ENCODE measurements at places on chromosomes 16 and 17.

DNA sequence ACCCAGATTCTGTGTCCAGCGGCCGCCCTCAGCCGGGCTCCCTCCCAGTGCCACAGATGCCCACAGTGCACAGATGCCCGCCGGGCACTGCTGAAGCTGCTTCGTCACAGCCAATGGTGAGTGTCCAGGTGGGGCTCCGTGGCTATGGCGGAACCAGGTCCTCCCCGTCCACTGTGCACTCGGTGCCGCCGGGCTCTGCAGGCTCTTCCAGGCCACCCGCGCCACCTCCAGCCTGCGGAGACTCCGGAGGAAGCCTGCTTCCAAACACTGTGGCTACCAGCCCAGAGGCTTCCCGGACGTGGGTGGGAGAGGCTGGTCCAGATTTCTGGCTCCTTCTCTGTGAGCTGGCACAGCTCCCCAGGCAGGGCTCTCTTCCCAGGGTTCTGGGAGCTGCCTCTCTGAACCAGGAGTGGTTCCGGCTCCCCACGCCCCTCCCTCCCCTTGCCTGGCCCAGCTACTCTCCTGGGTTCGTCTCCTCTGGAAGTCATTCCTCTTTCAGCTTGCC is 2.8 kb upstream of the PYCR1 start:
- no peak for DNase-seq

DNA sequence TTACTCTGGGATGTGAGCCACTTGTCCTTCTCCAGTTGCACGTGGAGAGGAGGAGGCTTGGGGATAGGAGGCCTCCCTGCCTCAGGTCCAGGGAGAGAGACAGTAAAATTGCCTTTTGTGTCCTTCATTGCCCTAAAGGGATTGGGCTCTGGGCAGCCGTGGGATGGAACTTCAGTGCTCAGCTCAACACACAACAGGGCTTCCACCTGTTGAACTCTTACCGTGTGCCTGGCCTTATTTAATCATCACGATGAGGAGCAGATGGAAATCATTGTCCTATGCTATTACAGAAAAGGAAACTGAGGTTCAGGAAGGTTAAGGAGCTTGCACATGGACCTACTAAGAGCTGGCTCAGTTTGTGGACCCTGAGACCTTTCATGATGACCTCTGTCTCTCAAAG is 92.4 kb upstream of the CDC42EP4 start:
- no peak for DNase-seq

DNA sequence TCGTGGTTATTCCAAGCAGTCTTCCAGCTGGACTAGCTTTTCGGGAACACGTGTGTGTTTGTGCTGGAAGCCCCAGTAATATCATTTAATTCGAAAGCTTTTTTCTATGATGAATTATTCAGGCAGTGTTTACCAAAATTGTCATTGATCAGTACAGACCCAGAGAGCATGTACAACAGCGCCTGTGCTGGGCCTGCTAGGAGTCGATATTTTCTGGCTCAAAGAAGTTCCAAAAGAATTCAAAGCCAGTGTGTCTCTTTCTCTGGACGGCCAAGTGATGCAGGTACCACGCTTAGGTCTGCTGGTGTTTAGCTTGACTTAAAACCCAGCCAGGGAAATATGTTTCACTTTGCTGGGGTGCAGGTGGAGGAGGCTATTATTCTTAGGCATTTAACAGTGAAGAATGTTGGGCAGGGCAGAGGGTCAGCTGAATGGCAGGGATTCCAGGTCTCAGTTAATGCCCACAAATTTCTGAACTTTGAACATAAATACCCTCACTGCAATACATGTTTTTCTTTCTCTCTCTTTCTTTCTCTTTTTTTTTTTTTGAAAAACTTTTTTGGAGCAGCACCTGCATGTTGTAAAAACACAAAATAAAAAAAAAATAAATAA is 401.3 kb downstream of the WWOX start:
- DNase-seq = no peak

DNA sequence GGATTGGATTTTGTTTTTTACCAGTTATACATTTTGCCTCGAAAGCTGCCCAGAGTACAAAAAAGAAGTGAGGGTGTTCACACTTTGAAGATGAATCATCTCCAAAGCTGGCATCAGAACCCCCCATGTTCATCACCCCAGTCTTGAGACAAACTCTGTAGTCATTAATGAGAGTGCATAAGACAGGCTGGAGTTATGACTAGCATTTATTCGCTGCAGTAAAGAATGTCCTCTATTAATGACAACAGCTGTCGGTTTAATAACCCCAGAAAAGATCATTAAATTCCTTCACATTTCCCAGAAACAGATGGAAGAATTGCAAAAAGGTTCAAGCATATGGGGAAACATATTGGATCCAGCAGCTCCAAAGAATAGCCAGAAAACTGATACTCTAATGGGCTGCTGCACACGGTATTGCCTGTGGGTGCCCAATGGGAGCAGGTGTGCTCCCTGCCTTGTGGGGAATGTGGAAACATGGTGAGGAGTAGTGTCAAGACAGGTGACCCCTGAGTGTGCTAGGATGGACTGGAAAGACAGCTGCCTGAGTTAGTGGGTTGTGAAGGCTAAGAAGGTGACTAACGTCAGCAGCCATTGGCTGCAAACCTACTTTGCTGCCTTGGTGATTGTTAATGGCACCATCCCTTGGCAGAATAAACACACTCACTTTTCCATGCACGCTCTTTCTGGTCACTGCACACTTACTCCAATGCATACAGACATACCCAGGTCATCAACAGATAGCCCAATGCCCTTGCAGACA is 81.9 kb downstream of the AIPL1 start:
- DNase-seq = no peak

DNA sequence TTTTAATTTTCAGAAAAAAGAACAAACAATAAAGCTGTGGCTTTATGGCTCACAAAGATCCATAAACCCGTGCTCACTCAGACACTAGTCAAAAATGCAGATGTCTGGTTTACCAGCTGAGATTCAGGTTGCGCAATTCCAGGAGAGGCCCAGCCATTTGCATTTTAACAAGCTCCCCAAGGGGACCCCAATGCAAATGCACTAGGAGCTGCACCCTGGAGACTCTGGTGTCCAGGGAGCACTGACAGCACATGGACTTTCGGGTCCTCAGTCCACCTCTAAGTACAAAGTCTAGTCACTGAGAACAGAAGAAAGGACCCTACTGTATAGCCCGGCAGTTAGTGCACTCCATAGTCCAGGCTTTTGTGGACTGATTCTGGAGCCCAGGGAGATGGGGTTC is 326.3 kb downstream of the MAF start:
- no peak for DNase-seq

DNA sequence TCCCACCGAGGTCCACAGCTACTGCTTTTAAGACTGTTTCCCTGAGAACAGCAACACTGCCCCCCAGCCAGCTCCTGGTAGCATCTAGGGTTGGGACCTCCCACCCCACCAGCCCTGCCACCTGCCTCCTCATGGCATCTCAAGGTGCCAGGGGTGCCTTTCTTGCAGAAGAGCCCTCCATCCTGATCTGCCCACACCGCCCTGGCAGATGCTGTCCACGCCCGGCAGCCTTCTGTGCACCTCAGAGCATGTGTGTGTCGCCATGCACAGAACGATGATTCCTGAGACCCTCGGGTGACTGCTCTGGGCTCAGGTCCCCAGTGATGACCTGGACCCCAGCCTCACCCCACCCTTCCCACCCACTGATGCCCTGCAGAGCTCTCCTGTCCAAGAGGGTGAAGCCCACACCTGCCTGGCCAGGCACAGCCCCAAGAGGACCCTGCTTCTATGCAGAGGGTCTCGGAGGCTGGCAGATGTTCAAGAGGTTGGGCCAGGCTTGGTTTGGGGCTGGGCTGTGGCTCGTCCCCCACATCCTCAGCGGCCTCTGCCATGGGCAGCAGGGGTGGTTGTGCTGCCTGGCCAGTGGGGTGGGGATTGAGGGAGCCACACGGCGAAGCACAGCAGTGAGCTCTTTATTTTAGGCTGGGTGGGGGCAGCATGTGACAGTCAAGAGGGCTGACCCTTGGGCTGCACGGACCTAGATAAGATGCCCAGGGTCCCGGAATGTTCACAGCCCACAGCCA is 5.2 kb upstream of the SPATA2L start:
- no peak for DNase-seq

DNA sequence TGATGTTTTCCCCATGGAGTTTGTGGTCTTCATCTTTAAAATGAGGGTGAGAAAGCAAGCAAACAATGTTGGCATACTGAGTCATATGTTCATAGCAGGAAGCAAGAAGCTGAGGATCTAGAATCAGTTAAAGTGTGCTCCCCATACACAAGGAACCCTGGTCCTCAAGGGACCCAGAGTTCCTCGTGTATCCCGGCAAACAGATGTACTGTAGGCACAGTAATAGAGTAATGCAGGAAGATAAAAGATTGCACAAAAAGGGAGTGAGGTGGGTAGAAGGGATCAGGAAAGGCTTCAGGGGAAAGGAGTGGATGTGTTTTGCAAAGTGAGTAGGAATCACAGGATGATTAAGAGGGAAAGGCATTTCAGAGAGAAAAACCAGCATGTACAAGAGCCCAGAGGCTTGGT is 412.3 kb upstream of the CDH11 start:
- DNase-seq = no peak

DNA sequence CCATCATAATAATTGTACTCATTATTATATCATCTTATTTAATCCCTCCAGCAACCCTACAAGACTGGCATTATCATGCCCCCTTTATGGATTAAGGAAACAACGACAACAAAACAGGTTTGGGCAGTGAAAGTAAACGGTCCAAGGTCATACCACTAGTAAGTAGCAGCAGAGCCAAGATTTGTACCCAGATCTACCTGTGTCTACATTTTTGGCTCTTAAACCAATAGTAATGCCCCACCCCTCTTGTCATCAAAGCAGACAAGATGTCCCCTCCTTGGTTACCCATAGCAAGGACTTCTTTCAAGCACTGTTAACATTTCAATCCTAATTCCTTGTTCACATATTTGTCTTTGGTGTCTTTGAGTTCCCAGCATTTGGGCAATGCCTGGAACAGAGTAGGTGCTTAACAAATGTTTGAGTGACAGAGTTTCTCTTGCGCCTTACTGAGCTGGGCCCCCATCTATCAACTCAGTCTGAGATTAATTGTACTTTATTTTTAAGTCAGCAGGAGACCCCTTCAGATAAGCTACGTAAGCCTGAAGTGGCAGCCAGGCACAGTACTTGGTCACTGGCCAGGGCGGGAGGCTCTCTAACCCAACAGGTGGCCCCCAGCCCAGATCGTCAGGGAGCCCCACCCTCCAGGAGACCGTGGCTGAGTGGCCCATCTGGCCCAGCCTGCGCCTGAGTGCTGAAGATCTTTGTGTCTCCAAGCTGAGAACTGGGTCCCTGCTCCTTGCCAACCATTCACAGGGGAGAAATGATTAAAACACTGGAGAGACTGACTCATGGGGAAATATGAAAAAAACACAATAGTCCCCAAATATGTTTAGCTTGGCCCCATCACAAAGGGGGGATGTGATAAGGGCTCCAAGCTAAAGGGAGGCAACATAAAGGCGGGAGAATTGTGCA is 75.8 kb downstream of the AXIN2 start:
- DNase-seq = no peak

DNA sequence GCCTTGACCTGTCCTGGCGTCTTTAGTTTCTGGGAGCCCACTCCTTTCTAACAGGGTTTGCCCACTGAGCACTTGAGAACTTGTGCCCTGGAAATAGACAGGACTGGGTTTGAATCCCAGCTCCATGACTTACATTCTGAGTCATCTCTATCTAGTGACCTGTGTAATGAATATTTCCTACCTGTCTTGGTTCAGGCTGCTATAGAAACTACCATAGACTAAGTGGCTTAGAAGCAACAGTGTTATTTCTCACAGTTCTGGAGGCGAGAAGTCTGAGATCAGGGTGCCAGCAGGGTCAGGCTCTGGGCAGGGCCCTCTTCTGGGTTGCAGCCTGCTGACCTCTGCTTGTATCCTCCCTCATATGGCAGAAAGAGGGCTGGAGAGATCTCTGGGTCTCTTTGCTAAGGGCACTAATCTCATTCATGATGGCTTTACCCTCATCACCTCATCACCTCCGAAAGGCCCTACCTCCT is 110.7 kb upstream of the DHX40 start:
- DNase-seq = no peak

DNA sequence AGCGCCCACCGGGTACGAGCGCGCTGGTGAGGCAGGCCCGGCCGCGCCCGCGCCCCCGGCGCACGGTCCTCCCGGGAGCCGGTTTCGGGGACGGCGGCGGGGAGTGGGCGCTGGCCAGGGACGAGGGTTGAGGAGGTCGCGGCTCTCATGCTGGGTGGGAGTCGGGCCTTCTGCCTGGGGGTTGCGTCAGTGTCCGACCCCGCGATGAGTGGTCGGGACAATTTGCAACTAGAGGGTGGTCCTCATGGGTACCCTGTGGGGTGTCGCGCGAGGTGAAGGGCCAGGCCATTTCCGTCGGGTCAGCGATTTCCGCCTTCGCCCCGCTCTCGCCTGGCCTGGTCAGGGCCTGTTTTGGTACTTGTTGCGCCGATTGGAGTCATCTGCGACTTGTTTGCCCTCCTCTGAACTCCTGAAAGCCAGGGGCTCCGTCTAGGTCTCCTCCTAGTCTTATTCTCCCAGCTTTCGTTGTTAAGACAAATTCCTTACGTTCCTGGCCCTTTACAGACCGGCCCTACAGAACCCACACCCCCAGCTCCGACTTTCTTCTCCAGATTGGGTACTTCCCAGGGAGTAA is 14.9 kb downstream of the NAA60 start:
- DNase-seq = peak; percentile 48

DNA sequence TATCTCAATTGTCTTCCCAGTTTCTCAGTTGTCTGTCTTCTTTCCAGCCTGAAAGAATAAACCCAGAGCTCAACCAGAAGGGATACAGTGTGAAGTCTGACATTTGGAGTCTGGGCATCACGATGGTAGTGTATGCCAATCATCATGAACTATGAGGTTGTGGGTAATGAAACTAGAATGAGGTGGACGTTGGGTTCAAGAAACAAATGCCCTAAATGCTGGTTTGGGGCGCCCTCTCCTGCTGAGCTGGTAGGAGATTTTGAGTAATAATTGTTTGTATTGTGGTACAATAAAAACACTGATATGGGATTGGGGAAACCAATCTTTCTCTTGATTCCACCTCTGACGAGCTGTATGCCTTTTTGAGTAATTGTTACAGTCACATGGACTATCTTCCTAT is 110.4 kb downstream of the MAP2K6 start:
- DNase-seq = no peak

- DNase-seq = no peak
These were observed 46.1 kb downstream of the DCUN1D3 start for GRCh38 chr16:20853981-20854620.

DNA sequence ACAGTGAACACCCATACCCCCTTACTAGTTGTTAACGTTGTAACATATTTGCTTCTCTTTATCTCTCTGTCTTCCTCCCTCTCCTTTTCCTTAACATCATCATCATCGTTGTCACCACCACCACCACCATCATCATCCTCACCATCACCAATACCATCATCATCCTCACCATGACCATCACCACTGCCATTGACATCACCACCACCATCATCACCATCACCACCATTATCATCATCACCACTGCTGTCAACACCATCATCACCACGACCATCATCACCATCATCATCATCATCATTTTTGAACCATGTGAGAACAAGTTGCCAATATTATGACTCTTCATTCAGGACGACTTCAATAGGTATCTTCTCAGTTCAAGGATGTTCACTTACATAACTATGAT is 35.5 kb downstream of the SHISA6 start:
- DNase-seq = no peak

- DNase-seq = peak; percentile 14
These were observed 32.5 kb downstream of the DGKE start for GRCh38 chr17:56866496-56866895.

GRCh38 chr16:89089120-89089519 is 4.5 kb upstream of the ACSF3 start:
- no peak for DNase-seq
